ENCODE measurements at places on chromosomes 1 and 21.

DNA sequence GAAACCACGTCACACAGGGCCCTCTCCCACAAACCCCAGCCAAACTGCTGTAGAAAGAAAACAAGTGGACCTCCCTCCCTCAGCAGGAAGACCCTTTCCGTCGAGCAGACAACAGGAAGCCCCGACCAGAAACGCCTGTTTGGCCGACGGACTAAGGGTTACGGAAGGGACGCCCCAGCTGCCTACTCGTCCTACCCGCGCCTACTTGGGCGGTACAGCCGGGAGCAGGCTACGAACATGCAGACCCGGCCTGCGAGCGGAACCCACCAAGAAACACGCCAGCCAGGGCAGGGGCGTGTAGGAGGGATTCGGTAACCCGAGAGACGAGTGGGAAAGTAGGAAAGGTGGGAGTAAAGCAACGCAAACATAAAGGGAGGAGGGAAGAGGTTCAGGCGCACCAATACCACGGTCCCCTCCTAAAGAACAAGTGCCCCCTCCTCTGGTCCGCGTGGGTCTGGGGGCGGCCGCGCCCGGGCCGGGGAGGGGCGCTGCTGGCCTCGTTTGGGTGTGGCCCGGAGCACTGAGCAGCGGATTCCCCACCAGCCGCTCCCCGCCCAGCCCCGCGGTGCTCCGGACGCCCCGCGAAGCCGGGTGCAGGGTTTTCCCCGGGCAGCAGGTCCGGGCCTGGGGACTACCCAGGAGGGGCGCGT, 450 bp downstream of the S100A10 start:
- peak; percentile 68 for DNase-seq

DNA sequence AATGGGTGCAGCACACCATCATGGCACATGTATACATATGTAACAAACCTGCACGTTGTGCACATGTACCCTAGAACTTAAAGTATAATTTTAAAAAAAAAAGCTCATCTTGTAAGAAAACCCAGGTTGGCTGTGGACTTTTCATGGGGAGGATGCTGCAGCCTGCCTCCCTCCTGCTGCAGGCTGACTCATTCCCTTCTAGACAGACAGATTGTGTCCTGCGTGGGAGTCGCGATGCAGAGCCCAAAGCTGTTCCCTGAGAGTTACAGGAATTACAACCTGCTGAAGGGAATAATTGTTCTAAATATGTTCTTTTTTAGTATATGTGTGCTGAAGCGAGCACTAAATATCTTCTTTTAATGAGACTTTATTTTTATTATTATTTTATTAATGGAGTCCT, 93.2 kb downstream of the TBX19 start:
- no peak for DNase-seq

DNA sequence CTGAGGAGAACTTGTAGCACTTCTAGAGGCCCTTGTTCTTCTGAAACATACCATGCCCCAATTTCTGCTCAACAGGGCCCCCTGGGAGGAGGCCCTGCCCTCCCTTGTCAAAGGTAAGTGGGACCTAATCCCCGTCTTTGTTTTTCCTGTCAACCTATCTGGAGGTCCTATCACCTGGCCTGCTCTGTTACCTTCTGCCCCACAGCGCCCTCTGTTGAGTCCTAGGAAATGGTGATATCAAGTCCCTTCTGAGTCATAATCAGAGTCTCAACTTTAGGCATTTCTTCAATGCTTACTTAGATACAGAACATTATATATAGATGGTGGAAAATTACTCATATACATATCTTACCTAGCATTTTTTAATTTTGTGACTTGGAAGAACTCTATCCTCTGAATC, 28.2 kb upstream of the FCRL4 start:
- peak; percentile 21 for DNase-seq

DNA sequence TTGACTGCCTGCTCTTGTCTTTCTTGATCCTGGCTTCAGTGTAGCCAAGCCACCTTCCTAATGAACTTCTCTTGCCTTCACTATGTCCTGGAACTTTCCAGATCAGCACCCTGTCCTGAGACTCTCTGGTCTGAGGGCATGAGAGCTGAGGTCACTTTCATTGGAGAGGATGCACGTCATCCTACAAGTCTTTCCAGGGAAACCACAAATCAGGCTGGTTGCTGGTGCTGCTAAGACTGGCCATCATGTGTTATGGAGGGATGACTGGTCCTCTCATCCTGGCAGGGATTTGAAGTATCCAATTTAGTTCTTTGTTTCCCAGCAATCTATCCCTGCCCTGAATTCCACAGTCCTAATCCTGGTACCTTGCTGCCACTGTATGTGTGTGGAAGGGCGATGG, 228.6 kb downstream of the GPATCH2 start:
- no peak for DNase-seq

DNA sequence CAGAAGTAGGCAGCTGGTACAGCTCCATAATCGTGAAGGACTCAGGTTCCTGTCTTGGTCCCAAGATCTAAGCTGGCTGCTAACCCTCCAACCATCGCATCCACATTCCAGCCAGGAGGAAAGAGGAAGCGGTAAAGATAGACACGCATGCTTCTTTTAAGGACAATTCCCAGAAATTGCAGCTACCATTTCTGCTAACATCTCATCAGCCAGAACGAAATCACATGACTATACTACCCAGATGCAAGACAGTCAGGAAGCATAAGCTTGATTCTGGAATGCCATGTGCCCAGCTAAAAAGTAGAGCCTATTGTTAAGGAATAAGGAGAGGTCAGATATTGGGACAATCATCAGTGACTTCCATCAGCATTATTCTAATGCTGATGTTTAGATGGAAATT, 110.4 kb downstream of the EPHB2 start:
- DNase-seq: no peak

DNA sequence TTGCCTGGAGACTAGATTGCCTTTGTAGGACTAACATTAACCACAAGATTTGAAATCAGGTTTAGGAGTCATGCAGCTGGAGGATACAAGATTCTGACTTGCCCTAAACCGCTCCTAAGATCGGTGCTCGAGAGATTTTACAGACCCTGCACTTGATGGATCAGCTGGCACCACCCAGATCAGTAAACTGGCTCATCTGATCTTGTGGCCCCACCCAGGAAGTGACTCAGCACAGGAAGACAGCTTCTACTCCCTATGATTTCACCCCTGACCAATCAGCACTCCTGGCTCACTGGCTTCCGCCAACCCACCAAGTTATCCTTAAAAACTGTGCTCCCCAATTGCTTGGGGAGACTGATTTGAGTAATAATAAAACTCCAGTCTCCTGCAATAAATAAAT, 876 bp upstream of the CATSPERE start:
- no peak for DNase-seq
